NCI-H1694 treated with DMSO at 0.1 percent for 48 hours (cell line): ENCODE measurements at places on chromosomes 1 and 21.

- DNase-seq, result no peak
These were observed 252.2 kb downstream of the SMYD3 start for GRCh38 chr1:246254854-246255253.

GRCh38 chr1:45623972-45624371, at the start of gene CCDC17:
Gene CCDC17 (minus strand): TSS chr1:45624054. CDS start chr1:45623909, 145 bp downstream.
- DNase-seq, result no peak

DNA sequence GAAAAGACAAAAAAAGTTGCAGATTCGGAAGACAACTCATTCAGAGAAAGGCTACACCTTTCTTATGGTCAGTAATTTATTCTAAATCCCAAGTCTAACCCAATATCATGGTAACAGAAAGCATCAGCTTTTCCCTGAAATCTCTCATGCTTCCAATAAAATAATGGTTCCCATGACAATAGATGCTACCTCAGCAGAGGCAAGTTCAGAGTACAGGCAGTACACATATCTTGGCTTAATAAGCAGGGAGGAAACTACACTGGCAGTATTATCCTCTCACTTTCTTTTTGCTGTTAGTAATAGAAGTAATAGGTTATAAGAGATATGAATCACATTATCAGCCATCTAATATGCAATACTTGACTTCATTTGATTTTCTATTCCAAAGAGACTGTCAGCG, 137.1 kb downstream of the DPYD start:
- DNase-seq, result no peak

- DNase-seq, result no peak
These were observed 1557.4 kb downstream of the PLA2G4A start for GRCh38 chr1:188386161-188386560.

DNA sequence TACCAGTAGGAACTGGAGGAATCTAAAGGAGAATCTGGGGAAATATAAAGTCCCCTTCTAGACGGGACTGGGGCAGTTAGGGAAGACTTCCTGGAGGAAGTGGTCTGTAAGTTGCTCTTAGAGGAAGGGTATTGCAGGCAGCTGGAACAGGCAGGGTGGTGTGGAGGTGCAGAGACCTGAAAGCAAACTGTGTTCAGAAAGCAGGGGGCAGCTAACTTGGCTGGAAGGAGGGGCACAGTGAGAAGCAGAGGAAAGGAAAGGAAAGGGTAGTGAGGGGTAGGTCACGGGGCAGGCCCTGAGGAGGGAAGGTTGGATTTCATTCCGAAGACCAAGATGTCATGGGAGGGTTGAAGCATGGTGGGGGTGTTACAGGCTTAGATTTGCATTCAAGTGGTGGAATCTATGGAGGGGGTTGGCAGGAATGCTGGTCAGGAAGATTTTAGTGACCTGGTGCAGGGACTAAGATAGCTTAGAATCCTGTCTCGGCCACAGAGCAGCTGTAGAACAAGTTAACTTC, 240.7 kb downstream of the FOXD2 start:
- no peak for DNase-seq

DNA sequence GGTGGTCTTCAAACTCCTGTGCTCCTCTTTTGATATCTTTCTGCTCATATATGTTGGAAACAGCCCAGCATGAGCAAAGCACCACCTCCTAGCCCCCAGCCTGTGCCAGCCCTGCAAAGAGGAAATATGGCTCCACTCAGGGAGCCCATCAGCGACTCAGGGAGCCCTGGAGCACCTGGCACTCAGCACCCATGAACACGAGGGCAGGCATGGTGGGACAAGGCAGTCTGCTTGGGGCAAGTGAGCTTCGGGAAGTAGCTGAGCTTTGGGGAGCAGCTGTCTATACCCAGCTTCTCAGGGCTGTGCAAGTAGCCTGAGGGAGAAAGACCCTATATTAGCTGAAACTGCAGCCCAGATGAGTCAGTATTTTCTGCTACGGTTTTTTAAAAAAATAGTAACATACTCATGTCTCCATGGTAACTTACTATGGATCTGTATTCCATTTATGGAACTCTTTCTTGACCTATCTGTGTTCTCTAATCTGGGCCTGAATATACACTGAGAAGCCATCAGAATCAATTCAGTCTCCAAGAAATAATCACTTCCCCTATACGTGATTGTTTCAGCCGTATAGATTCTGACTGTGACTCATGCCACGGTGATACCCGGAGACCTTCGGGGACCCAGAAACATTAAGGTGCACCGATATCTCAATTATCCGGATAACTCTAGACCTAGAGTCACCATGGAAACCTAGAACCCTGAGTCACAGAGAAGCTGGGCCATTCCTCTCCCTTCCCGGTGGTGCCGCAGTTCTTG, 1.5 kb upstream of the ETS2 start:
- no peak for DNase-seq

DNA sequence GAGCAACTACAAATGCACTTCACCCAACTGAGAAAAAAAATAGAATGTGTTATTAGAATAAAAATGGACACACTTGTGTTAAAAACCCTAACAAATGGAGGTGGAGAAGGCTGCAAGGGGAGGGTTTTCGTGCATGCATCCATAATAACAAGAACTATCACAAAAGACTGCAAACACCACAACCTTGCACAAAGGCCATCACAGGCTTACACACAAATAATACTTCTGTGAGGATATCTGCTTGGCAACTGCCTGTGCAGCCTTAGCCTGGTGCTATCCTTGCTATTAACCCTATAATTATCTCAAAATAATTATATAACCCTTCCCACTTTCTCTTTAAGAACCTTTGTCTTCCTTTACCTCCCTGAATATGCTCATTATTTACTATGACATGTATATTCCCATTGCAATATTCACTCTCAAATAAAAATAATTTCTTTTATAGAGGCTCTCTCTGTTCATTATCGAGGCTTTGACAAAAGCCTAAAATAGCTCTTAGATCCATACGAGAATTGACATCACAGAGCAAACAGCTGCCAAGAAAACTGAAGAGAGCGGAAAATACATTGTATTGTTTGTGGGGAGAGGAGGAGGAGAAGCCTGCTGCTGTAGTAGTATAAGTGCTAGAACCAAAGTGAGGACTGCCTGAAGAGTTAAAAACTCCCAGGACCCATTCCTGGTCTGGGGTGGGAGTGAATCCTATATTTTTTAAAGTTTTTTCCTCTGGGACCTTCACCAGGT, 1768.7 kb downstream of the BRINP3 start:
- DNase-seq, result no peak

DNA sequence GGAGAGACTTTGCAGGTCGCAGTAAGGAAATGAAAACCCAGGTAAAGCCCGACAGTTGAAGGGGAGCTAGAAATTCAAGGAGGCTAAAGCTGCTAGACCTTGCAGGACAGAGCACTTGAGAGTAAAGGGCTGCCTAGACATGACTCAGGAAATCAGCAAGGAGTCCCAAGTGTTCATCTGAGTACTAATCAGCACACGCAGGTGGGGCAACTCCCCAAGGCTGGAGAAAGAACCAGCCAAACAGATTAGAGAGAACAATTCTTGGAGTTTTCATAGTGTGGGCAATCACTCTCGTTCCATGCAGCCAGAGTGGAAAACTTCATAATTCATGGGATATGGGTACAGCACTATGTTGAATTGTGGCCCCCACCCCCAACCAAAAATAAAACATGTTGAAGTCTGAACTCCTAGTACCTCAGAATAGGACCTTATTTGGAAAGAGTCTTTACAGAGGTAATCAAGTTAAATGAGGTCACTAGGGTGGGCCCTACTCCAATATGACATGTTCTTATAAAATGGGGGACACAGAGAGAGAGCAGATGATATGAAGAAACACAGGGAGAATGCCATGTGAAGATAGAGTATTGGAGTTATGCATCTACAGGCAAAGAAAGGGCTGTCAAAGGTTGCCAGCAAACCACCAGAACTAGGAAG, 28.0 kb downstream of the SYDE2 start:
- no peak for DNase-seq

GRCh38 chr1:101043776-101044175, 18.2 kb upstream of the DPH5 start:
- no peak for DNase-seq

- DNase-seq, result no peak
These were observed 984.6 kb downstream of the ADGRL2 start for GRCh38 chr1:82785268-82785790.

DNA sequence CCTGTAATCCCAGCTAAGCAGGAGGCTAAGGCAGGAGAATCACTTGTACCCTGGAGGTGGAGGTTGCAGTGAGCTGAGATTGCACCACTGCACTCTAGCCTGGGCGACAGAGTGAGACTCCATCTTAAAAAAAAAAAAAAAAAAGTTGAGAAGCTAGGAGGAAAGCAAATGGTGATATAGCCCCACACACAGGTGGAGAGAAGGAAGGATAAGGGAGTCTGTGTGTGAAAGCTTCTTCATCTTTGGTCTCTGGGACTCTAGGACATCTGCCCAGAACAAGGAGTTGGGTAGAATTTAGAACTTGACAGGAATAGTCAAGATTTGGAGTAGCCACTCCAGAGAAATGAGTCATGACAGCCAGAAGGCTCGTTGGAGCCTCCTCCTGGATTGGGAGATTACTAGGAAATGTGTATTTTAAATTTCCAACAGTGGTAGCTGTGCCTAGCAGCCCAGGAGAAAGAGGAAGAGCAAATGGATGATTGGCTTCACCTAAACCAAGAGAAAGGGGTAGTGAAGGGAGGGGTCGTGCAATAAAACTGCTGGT, 19.9 kb downstream of the NPL start:
- no peak for DNase-seq

DNA sequence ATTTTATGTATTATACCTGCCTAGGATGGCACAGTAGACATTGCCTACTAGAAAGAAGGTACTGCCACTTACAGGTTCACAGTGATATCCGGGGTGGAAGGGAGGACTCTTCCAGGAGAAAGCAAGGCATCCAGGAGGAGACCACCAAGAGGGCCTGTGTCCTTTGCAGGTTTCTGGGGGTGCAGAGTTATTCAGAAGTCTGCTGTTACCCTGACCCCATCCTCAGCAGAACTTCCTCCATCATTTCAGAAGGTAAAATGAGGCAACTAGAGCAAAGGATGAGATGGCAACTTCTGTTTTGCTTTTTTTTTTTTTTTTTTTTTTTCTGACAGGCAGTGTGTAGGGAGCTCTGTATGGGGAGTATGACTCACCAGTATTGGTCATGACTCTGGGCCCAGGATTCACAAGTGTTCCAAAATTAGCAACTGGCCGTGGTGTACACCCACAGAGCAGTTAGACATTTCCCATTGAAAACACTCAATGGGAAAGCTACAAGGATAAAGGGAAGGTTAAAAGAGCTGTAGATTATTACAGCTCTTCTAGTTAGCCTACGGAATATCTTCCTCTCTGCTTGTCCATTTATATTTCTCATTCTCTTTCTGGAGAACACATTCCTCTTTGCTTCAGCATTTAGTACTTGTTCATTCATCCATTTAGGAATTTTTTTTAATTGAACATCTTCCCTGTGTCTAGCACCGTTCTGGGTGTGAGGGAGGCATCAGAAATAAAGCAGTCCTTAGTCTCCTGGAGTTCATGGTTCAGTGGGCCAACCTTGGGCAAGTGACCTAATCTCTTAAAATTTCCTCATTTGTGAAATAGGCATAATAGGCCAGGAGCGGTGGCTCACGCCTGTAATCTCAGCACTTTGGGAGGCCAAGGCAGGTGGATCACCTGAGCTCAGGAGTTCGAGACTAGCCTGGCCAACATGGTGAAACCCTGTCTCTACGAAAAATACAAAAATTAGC, 50.5 kb upstream of the PPP2R5A start:
- no peak for DNase-seq

GRCh38 chr1:169102567-169102966, 3.9 kb upstream of the ATP1B1 start:
- no peak for DNase-seq

DNA sequence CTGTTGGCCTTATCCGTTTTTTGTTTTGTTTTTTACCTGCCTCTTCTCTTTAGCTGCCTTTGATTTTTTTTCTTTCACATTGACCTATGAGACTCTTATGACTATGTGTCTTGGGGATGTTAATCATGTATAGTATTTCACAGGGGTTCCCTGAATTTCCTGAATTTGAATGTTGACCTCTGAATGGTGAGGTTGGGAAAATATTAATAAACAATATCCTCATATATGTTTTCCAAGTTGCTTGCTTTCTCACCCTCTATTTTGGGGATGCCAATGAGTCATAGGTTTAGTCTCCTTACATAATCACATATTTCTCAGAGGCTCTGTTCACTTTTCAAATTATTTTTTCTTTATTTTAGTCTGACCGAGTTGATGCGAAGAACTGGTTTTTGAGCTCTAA, 29.6 kb downstream of the GBP5 start:
- no peak for DNase-seq

GRCh38 chr1:165877411-165877810, 50.0 kb downstream of the UCK2 start:
- no peak for DNase-seq

DNA sequence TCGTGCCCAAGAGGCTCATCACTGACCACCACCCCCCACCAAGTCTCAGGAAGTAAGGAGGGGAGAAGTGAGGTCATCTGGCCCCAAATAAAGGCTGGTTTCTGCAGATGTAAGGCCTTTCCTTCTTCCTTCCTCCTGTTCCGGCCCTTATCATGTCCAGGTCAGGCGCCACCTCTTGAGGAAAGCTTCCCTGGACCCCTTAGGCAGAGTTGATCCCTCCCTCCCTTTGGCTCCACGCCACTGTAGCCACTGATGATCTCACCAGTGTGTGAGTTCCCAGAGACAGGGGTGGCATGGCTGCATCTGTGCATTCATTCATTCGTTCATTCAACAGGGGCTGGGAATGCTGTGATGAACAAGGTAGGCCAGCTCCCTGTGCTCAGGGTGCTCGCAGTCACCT, 59.2 kb downstream of the TAS1R2 start:
- DNase-seq, result no peak

DNA sequence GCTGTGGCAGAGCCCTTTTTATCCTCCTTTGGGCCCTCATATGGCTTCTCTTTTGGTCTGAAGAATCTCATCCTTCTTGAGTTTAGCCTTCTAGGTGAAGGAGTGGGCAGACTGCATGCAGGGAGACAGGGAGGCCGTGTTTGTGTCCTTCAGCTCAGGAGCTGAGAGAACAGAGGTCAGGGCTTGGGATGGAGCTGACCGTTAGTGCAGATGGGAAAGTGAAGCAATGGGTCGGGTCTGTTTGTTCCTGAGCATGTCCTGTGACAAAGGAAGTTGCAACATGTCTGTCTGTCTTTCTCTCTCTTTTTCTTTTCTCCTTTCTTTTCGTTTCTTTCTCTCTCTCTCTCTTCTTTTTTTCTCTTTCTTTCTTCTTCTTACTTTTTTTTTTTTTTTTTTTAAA, 14.9 kb downstream of the MAPKAPK2 start:
- DNase-seq, result no peak

DNA sequence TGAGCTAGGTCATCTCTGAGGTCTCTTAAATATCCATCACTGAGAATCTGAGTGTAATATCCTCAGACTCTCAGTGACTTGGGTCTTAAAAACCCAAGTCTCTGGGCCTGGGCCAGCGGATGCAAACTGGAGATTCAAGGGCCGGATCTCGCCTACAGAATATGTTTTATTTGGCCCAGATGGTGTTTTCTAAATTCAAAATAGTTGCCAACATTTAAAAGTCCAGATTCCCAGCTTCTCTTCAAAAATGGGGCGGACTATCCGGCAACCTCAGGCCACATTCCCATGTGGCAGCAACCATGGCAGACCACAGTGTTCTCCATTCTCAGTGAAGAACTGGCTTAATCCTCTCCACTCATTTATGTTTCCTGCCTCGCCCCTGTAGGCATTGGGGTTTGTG, 12.7 kb upstream of the HEYL start:
- no peak for DNase-seq

GRCh38 chr21:25373126-25374082, 233.9 kb downstream of the MRPL39 start:
- DNase-seq, result no peak
